Activated CD8-positive, alpha-beta memory T cell treated with anti-CD3 and anti-CD28 coated beads, Interleukin-2, amount 10 ng/mL, durations not matched to agents 7 days and 5 days (primary cell): ENCODE measurements at places on chromosomes 7 and 10. TPM values are rescaled to one million over a fixed set of nuclear protein-coding genes. Genes with fewer than 3 reads are reported as not detected.

- no peak for DNase-seq
Measured at GRCh38 chr7:36025190-36025589, 127.9 kb upstream of the EEPD1 start.

- no peak for DNase-seq
Measured at GRCh38 chr10:101939008-101939648, 95.5 kb upstream of the KCNIP2 start.

- no peak for DNase-seq
Measured at GRCh38 chr10:3023892-3024291, 43.5 kb upstream of the PFKP start.

DNA sequence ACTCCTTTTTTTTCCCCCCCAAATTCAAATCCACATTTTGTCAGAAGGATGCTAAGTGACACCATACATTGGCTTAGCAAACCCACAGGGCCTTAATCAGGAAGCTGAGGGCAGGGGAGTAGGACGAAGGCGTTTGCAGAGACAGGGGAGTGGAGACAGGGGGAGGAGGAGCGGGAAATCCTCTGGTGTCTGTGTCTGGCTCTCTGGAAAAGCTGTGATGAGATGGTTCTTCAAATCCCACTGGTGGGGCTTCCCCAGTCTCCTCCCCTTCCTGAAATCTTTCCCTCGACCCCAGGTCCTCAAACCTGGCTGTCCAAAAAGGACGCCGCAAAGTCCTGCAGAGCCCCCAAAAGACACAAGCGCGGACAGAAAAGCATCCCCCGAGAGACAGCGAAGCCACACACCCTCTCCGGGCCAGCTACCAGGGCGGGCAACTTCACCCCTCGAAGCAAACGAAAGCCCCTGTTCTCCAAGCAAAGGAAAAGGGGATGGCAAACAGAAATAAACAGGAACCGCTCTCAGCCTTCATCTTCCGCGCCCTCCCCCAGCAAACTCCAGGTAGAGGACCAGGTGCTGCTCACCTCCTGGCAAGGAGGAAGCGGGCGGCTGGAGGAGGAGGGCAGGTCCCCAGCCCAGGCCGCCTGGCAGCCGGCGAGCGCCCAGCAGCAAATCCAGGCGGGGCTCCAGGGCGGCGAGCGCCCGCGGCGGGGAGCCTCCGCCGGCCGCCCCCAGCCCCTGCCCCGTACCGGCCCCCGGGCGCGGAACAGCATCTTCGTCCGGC lies 520 bp downstream of the ELAPOR2 start:
- peak; percentile 41 for DNase-seq

CPA1 gene
- total RNA-seq, result not detected

GRCh38 chr7:115217373-115217772 lies 295.5 kb downstream of the MDFIC start:
- DNase-seq, result no peak

TMEM196 gene
- total RNA-seq, result not detected
